ENCODE measurements at places on chromosomes 1 and 21. TPM values are rescaled to one million over a fixed set of nuclear protein-coding genes. Genes with fewer than 3 reads are reported as not detected.
A peak's percentile ranks its signal among the peaks of the same experiment; 100 is the strongest.

DNA sequence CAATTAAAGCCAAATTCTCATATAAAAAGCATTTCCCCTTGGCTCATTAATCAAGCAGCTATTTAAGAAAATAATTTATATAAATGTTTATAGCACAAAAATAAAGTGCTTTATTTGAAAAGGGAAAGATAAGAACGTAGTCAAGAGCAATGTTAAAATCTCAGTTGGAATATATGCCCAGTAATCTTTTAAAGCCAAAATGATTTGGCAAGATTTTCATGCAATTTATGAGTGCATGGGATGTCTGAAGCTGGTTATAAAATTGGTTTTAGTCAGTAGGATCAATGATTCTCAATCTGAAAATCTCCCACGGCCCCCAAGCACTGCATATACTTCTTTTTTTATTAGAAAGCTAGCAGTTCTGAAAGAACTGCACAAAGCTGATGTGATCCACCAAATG is 188.8 kb downstream of the RERE start:
- DNase-seq, result no peak

DNA sequence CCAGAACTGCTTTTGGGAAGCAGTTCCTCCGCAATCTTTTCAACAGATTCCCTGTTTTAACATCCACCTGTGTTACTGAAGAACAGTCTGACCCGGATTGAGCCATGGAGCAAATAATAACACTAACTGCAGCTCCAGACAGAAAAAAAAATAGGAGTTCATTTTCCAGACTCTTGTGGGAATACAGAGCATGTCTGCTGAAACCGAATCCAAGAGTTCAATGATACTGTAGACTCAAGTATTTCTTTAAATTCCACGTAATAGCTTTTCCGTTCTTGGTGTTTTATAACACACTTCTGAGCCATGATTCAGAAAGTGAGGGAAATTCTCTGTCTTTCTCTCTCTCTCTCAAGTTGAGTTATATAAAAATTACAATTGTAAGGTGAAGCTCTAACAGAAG is 60.6 kb downstream of the DDAH1 start:
- no peak for DNase-seq

DNA sequence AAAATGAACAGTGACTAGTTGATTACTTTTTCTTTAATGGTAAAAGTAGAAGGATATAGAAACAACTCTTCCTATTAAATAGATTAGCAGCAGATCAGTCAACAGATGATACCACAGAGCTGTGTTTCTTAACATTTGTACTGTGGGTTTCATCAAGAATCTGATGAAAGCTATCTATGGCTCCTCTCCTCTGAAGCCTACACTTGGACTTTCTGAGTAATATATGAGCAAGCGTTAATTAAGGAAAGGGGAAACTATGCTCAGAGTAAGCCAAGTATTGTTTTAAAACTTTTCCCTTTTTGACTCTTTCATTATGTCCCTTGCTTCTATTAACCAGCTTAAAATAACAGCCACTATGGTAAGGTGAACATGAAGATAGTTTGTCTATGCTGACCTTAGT is 10.8 kb downstream of the ARID4B start:
- no peak for DNase-seq

DNA sequence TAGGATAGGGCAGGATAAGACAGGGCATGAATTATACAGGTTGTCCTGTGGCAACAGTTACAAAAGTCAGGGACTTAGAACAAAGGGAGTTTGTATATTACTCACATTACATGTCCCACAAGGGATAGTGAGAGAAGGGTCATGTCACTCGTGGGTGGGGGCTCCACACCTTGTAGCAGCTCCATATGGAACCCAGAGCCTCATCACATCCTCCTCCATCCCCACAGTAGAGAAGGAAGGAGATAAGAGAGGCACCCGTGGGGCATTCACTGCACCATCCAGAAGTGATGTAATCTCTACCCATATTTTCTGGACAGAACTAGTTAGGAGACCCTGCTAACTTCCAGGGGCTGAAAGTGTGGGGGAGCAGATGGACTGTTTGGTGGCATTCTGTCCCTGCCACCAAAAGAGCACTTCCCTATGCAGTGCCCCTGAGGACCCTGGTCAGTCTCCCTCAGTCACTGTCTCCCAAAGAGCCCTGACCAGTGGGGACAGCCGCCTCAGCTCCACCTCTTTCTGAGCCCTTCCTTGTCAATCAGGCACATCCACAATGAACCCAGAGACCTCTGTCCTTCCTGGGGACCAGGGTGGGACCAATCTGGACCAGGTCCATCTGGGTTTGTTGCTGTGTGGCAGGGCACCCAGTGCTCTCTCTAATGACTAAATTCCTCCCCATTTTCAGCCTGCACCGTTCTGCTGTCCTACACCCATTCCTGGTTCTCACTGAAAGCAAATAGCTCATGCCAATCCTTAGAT is 154.8 kb upstream of the ETV3 start:
- no peak for DNase-seq

DNA sequence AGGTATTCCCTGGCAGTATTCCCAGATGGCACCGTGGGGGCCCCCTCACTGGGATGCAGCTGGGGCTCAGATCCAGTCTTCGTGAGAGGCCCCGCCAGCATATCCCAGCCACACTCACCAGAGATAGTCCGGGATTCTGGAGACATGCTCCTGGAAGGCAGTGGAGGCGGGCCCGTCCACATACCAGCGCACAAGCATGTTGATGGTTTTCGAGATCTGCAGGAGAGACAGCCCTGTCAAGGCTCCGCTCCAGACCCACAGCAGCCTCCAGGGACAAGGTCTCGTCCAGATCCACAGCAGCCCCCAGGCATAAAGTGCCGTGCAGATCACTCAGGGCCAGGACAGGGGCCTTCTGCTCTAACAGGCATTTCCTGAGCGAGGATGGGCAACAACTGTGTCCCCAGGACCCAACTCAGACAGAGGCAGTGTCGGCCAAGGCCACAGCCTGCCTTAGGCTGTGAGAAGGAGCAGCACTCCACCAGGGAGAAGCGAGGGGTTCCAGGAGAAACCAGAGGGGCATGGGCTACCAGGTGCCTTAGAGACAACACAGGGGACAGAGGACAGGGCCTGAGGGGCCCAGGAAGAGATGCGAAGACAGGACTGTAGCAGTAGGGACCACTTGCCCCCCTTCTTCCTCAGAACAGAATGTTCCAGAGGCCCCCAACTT is 14.8 kb downstream of the LSS start:
- DNase-seq, result peak; percentile 42

DNA sequence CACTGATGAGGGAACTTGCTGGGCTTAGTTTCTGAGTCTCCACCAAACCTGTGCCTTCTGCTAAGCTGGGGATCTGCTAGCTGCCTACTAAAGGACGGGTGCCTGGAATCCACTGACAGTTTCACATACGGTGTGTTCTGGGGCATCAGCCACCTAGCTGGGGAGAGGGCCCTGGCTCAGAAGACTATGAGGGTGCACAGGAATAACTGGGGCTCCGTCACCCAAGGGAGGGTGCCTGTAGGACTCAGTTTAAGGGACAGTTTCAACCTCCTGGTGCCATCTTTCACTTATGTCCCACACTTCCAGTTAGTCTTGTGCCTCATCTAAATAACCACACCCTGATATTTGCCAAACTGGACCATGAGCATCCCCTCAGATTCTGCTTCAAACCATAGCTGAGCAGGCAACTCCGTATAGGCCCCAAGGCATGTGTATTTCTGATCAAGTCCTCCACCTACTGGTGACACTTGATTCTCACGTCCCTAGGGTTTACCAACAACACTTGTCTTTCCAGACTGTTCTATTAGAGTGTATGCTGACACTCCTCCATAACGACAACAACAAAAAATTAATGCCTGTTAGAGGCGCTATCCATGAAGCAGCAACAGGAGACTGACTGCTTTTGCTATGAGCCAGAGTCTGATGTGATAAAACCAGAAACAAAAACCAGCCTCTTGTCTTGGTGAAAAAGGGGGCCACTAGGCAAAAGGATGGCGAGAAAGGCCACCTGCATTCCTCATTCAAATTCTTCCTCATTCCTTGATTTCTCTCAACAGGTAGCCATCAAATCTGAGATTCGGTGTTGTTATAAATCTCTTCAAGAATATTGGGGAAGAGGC is 55.0 kb upstream of the PAXBP1 start:
- DNase-seq, result no peak

DNA sequence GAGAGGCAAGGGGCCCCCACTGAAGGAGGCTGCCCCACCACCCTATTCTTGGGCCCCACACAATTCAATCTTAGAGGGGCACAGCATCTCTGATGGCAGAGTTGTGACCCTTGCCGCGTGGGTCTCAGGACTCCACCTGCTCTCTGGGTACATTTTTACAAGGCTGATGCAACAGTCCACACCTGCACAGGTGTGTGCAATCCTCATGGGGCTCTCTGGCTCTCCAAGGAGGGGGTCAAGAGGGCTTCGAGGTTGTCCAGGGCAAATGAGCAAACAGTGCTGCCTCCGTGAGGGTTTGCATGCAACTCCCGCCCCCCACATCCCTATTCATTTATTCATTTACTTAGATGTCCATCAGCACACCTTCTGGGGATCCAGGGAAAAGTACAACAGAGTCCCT is 81.6 kb upstream of the IFFO2 start:
- no peak for DNase-seq

DNA sequence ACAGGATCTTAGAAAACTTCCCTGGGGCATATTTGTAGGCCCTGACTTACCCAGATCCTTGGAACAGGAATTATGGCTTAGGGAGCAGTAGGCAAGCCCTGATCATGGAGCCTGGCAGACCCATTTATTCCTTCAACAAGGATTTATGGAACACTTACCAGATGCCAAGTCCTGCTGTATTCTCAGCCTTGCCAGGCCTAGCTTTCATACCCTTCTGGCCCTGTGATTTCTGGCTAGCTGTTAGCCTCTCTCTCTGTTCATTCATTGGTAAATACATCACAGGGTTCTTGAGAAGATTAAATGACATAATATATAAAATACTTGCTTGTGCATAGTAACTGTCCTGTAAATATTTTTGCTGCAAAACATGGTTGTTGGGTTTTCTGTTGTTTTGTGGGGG is 32.4 kb upstream of the SRP9 start:
- DNase-seq, result no peak

- DNase-seq, result no peak
Observed at GRCh38 chr1:109170035-109170764, 43.5 kb upstream of the SARS1 start.

GRCh38 chr1:52651904-52652303 is 18.9 kb downstream of the SHISAL2A start:
- peak; percentile 79 for DNase-seq

The FCGR1A gene
- 1.1 TPM for total RNA-seq

The PPFIA4 gene
- total RNA-seq, result 0.78 TPM
